ENCODE measurements at places on chromosomes 6 and 20.
A peak's percentile ranks its signal among the peaks of the same experiment; 100 is the strongest.

- no peak for DNase-seq
These were observed 6.4 kb upstream of the STX11 start for GRCh38 chr6:144143878-144144277.

DNA sequence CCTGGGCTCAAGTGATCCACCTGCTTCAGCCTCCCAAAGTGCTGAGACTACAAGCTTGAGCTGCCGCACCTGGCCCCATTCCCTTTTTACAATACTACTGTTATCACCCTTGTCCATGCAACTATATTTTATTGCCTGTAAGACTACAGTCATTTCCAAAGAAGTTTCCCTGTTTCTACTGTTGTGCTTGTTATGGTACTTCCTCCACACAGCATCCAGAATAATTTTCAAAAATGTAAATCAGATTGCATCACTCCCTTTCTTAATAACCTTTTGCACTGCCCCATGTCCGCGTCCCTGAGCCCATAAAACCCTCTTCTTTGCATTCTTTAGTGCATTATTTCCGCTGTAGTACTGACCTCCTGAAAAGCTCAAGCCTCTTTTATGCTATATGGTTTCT lies 128.9 kb upstream of the AKIRIN2 start:
- DNase-seq: no peak

DNA sequence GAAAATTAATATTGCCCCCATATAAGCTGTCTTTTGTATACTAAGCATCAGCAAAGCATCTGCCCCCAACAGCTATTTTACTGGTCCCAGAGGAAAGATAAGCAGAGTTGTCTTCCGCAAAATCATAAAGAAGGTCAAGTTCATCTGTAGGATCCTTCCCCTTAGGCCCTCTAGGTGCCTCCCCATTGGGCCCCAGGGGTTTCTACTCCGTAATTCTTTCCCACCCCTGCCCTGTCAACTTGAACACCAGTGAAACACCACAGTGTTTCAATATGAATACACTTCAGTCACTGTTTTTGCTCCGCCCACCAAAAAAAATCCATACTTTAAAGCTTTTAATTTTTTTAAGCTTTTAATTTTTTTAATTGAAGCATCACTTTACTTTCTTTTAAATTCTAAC lies 159.2 kb downstream of the ATXN1 start:
- DNase-seq: peak; percentile 83

- no peak for DNase-seq
These were observed 13.4 kb upstream of the TOX2 start for GRCh38 chr20:43901296-43901695.

GRCh38 chr6:144690133-144690532 lies 405.0 kb downstream of the UTRN start:
- DNase-seq: no peak

DNA sequence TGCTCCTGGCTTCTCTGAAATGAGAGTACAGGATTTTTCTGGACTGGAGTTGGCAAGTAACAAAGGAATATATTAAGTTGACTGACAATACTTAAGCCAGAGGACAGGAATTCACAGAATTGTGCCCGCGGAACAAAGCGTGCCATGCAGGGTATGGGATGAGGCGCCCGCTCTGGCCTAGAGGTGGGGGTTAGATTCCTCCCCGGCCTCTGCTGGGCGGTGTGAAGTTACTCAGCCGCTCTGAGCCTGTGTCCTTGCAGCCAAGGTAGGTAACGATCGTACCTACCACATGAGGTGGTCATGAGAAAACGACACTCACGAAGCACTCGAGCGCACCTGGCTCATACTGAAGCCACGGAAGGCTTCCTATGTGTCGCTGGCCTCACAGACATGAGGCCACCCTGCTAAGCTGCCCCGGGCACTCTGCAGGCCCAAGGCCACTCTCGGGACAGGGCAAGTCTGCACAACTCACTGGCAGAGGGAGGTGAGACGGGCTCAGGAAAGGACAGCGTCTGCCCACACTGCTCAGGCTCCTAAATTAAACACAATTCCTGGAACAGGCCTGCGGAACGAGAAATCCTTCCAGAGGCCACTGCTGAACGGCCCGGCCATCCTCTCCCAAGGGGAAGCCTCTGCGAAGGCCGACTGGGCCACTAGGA lies 70.8 kb downstream of the PSMG4 start:
- no peak for DNase-seq

GRCh38 chr6:134295953-134296553 lies 21.9 kb downstream of the SGK1 start:
- DNase-seq: no peak

DNA sequence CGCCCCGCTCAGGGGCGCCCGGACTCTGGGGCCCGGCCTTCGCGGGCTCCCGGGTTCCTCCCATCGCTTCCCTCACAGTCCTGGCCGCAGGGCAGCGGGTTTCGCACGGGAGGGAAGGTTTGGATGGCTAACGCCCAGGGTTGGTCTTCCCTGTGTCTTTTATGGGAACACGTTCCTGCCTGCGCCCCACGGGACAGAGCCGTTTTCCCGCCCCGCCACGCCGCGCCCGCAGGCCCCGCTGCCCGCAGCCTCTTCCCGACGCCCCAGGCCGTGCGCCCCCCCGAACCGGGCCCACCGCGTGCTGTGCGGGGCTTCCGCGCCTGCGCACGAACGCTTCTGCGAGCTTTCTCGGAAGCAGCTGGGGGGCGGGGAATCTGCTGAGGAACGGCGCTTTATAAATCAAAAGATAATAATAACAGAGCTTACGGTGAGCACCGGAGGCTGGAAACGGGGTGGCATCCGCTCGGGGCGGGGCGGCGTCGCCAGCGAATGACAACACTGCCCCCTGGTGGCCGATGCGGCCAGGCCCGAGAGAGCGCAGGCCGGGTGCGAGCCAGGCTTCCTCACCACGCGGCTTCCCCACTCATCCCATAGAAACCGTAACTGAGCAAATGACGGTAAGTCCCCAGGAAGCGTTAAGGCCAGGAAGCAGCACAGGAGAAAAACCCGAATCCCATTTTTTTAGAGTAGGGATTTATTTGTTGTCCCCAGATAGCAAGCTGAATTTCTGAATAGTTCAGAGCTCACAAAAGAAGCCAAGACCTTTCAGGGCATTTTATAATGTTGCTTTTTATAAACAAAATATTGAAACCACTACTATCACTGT lies 116.4 kb downstream of the MYLK4 start:
- DNase-seq: peak; percentile 86

DNA sequence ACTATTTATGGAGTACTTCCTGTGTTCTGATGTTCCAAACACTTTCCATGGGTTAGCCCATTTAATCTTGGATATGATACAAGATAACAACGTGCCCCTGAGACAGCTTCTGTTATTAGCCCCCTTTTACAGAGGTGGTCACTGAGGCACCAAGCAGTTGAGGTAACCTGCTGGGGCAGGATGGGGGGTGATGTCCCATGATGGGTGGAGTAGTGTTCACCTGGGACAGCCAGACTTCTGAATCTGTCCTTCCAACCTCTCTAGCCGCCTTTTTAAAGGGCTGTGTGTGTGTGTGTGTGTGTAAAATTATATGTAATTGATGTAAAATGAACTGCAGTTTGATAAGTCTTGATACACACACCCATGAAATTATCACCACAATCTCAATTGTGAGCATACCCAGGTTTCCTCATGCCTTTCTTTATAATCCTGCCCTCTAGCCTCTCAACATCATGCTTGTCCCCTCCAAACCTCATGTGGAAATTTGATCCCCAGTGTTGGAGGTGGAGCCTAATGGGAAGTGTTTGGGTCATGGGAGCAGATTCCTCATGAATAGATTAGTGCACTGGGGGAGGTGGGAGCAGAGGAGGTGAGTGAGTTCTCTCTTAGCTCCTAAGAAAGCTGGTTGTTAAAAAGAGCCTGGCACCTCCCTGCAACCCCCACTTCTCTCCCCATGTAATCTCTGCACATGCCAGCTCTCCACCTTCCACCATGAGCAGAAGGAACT lies 39.2 kb downstream of the PLAGL2 start:
- no peak for DNase-seq

GRCh38 chr20:62357187-62357667 lies 9.9 kb downstream of the LAMA5 start:
- DNase-seq: no peak

DNA sequence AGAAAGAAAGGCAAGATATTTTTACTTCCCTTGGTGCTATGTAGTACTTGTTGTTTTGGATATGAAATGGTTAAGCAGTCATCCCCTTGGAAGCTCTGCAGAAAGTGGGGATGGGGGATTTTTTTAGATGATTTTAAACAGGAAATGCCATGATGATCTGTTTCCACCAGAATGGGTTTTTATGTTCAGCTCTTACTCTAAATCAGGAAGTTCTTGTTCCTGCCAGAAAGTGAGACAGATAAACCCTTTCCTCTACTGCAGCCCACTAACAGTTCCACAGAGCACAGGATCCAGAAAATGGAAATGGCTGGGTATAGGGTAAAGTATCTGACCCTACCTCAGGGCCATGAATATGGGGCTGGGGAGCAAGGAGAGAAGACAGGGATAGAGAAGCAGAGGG lies 32.1 kb upstream of the PPP1R3G start:
- DNase-seq: no peak

DNA sequence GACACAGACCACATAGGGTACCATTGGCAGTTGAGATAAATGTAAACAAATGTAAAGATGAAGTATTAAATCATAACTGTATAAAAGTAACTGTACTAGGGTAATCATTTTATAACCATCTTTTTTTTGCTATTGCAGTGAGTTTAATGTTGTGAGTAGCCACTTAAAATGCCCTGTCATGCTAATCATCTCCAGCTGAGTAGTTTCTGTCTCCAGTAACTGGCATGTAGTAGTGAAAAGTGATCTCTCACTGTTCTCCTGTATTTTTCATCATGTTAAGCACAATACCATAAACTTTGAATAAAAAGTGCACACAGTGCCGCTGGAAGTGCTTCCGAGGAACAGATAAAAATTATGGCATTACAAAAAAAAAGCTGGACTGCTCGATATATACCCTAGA lies 45.0 kb upstream of the OPRM1 start:
- DNase-seq: no peak

GRCh38 chr20:23212011-23212410 lies 125.9 kb upstream of the CD93 start:
- no peak for DNase-seq

- DNase-seq: no peak
These were observed 637.0 kb downstream of the COL12A1 start for GRCh38 chr6:74568861-74569260.
